IMR-90 (cell line): ENCODE measurements at places on chromosomes 2 and 18. TPM values are rescaled to one million over a fixed set of nuclear protein-coding genes. Genes with fewer than 3 reads are reported as not detected.
A peak's percentile ranks its signal among the peaks of the same experiment; 100 is the strongest.

- H3K27ac ChIP-seq = no peak overlapping the region
- no peaks in the 10 kb centered on the region for H3K36me3 ChIP-seq
- no peak overlapping the region for H3K4me3 ChIP-seq
- H3K27me3 ChIP-seq = peaks cover 8% of the 10 kb centered on the region
Observed at GRCh38 chr2:136012315-136012714, 26.9 kb upstream of the DARS1 start.

DNA sequence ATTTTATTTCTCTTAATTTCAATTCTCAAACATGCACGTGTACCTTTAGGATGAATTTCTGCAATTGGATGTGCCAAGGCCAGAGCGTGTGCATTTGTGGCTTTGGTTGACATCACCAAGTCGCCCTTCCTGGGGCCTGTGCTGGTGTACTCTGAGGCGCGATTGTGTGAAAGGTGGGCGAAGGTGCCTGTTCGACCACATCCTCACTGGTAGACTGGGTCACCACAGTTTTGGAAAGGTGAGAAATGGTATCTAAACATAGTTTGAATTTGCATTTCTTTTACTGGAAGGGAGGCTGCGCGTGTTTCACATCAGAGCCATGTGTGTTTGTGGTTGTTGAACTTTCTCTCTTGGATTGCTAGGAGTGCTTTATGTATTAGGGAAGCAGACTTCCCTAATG, 89.8 kb downstream of the LDLRAD4 start:
- no peaks in the 10 kb centered on the region for H3K4me1 ChIP-seq
- no peak overlapping the region for H3K4me3 ChIP-seq
- no peaks in the 10 kb centered on the region for H3K36me3 ChIP-seq
- no peak for DNase-seq
- H3K27ac ChIP-seq = no peak overlapping the region

DNA sequence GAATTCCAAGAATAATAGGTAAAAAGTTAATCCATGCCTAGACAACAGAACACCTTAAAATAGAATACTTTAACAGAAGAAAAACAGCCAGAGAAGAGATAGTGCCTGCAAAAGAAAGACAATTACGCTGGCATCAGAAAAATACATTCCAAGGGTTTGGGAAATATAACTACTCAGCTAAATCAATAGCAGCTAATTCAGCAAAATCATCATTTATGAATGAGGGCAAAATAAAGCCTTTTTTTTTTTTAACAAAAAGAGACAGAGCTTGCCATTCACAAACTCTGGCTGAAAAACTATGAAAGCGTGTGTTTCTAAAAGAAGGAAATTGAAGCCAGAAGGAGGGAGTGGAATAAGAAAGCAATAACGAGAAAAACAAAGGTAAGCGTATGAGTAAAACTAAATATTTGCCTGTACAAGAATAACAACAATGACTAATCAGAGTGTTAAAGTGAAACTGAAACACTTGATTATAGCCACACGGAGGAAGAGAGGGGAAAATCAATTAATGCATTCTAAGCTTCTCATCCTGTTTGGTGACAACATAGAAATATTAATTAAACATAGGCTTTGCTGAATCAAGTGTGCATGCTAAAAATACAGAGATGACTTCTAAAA, 90.2 kb downstream of the EHD3 start:
- no peak overlapping the region for H3K27ac ChIP-seq
- H3K27me3 ChIP-seq = no peaks in the 10 kb centered on the region
- H3K4me3 ChIP-seq = peak overlapping the region; percentile 20; the same call in 1 of the 2 replicates
- peaks cover 8% of the 10 kb centered on the region for H3K4me1 ChIP-seq
- no peak for DNase-seq

DNA sequence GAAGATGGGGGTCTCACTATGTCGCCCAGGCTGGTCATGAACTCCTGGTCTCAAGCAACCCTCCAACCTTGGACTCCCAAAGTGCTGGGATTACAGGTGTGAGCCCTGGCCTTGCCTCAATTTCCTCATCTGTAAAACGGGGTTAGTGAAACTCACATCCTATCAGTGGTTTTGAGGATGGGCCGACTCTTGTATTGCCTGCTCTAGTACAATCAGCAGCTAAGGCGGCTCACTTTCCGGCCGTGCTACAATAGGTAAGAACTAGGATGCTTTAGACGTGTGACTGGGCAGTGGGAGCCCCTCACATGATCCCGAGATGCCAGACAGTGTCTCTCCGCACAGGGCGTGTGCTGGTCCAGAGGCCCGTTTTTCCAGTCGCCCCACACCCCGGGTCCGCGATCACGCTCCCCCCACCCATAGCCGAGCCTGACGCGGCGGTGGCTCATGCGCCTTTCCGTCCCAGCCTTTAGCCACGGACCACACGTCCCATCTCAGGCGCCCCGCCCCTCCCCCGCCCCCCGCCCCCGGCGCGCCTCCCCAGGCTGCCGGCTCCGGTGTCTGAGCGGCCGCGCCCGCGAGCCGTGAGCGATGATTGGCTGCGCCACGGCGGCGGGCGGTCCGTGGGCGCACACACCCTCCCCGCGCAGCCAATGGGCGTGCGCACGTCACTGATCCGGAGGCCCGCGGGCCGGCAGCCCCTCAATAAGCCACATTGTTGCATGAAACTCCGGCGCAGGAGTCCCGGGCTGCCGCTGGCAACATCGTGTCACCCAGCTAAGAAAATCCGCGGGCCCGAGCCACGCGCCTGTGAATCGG, at the start of gene HK2:
Gene HK2 (plus strand): TSS at position 710 of the 816 bp plus-strand sequence. CDS start 454 bp downstream, outside the sequence.
- peak; percentile 88 for DNase-seq
- H3K27me3 ChIP-seq = no peaks in the 10 kb centered on the region
- peak within 1 kb of the TSS; percentile 97 for H3K4me3 ChIP-seq
- H3K4me1 ChIP-seq = peaks cover 18% of the 10 kb centered on the region
- no peaks in the 10 kb centered on the region for H3K36me3 ChIP-seq
- peak within 1 kb of the TSS; percentile 87 for H3K27ac ChIP-seq

DNA sequence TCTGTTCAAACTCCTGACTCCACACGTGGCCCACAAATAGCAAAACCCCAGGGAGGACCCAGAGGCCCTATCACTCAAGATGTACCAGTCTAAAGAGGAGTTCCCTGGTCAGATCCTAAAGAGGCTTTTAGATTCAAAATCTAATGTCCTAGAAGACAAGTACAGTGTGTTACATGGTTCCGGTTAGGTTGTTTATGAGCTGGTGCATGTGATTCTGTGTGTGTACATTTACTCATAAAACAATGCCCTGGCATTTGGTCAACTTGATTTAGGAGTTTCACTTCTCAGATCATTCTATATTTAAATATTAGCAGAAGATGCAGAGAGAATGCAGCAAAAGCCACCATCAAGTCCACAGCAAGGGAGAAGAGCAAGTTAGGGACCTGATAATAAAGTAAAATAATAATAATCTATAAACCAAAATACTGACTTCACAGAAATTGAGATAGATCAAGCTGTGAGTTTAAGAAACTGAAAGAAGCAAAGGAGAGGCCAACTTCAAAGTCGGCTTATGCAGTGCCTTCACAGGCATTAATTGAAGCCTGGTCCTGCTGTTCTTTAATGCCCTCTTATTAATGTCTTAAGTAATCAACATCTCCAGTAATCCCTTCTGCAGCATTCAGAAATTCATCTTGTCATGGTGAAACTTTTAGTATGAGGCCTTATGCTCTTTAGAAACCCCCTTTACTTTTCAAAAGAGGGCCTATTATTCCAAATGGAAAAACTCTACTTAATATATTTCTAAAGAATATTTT, 4.2 kb upstream of the AP1S3 start:
- no peak overlapping the region for H3K4me3 ChIP-seq
- no peak overlapping the region for H3K27ac ChIP-seq
- peaks cover 2% of the 10 kb centered on the region; the same call in 1 of the 2 replicates for H3K4me1 ChIP-seq

GRCh38 chr2:72003796-72004195, 143.9 kb downstream of the CYP26B1 start:
- no peak for DNase-seq
- H3K36me3 ChIP-seq = no peaks in the 10 kb centered on the region
- no peak overlapping the region for H3K4me3 ChIP-seq
- peaks cover 8% of the 10 kb centered on the region for H3K27me3 ChIP-seq
- no peaks in the 10 kb centered on the region for H3K4me1 ChIP-seq

DNA sequence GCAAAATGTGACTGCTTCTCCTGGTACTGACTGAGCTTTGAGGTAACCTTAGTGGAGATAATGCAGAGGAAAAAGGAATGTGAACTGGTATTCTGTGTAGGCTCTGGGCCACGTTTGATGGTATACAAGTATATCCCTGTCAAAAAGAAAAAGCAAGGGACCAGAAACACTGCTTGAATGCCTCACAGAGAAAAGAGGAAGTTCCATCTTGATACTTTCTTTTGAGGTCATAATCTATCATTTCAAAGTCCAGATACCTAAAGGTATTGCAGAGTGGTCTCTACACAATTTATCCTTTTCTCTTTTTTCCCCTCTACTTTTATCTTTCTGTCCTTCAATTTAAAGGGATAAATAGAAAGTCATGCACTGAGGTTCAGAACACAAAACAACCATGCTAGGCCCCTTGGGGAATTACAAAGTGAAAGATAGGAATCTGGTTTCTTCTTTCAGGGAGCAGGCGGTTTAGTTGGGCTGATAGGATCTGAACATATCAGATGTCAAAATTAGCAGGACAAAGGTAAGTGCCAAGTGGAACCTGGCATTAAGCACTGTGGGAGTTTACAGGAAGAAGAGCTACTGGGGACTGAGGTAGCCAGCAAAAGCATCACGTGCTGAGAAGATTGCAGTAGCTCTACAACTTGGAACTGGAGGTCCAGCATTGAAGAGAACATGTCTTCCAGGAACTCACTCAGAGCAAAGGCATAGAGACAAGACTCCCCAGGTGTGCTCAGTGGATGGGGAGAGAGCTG, 121.2 kb downstream of the LYPD6 start:
- H3K4me3 ChIP-seq = no peak overlapping the region
- no peaks in the 10 kb centered on the region for H3K36me3 ChIP-seq
- no peaks in the 10 kb centered on the region for H3K4me1 ChIP-seq
- no peak for DNase-seq

DCDC2C gene
- total RNA-seq = not detected in 2 replicates

DNA sequence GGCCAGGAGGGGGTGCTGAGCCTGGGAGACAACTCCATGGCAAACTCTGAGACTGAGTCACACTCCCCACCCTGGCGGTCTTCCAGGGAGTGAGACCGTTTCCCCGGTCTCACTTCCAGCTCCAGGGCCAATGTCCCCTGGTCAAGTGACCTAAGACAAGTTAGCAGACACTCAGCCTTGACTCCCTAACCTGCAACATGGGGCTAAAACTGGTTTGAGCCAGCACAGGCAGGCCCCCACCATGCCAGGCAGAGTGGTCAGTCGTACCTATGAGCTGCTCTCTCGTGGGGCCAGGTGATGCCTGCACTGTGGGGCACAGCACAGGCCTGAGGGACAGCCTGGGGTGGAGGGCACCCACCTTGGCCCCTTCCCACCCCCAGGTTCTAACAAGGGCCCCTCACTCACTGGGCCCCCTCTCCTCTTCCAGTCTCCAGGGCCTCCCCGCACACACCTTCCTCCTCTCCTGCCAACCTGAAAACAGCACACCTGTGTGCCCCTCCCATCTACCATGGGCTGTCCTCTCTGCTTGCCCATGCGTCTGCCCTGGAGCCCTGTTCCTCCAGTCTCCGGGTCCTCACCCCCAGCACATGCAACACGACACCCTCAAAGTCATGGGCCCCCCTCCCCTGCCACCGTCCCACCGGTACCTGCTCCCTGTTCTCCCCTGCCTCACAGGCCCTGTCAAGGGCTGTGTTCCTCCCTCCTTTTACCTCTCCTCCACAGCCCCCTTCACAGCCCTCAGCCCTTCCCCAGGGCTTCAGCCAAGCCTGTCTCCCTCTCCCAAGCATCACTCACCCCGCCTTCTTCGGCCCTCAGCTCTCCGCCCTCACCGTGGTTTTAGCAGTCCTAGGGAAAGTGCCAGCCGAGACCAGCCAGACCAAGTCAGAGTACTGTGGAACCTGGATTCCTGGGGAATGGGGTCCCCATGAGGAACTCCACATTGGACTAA, 1.6 kb downstream of the GPR17 start:
- no peak overlapping the region for H3K4me3 ChIP-seq
- H3K27me3 ChIP-seq = no peaks in the 10 kb centered on the region
- peaks cover 7% of the 10 kb centered on the region; the same call in 1 of the 2 replicates for H3K4me1 ChIP-seq
- peaks cover 4% of the 10 kb centered on the region; the same call in 1 of the 2 replicates for H3K36me3 ChIP-seq
- no peak overlapping the region for H3K27ac ChIP-seq
- peak; percentile 25 for DNase-seq

CASP10 gene
- total RNA-seq = 0.28 and 0.90 TPM in 2 replicates
